ENCODE measurements at places on chromosomes 7 and 10. TPM values are rescaled to one million over a fixed set of nuclear protein-coding genes. Genes with fewer than 3 reads are reported as not detected.
A peak's percentile ranks its signal among the peaks of the same experiment; 100 is the strongest.

DNA sequence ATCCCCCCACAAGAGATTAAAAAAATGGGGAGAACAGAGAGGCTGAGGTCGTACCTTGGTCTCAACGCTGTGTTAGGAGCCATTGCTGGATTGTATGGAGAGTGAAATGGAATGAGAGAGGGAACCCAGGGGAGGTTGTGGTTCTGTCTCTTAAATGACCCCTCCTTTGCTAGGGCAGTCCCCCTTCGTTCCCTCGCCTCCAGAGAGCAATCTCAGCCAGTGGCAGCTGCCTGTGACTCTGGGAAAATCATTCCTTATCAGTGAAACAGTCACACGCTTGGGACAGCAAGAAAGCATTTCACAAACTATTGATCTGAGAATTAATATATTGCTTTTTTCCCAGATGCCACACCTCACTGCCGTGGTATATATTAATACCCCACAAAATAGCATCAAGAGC is 12.0 kb upstream of the CARD11 start:
- DNase-seq, result no peak

DNA sequence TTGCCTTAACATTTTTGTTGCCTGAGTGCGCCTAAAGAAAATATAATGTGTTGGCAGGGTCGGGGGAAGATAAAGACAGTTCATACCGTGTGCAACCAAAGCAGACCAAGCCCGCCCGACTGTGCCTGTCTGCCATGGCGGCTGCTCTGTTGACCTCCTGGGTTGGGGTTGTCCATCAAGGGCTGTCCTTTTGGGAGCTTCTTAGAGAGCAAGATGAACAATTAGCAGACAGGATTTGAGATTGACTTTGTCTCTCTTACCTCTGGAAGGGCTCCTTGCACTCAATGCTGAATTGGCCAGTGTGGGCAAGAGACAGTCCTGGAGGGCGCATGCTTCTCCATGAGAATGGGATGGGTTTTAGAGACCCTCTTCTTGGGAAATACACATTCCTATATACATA is 319.6 kb downstream of the GLRX3 start:
- DNase-seq, result no peak

- DNase-seq, result peak; percentile 88
These were observed 26.3 kb upstream of the WDFY4 start for GRCh38 chr10:48658243-48658974.

GRCh38 chr10:45224219-45224841 is 91.1 kb downstream of the OR13A1 start:
- no peak for DNase-seq

- DNase-seq, result no peak
These were observed 25.3 kb upstream of the PPP2R2D start for GRCh38 chr10:131875501-131875900.

GRCh38 chr10:107687701-107688100 is 523.2 kb upstream of the SORCS1 start:
- no peak for DNase-seq

GRCh38 chr10:8595140-8595539 is 540.7 kb downstream of the GATA3 start:
- DNase-seq, result no peak

- DNase-seq, result no peak
These were observed 127.6 kb downstream of the DLG5 start for GRCh38 chr10:77798940-77799339.

DNA sequence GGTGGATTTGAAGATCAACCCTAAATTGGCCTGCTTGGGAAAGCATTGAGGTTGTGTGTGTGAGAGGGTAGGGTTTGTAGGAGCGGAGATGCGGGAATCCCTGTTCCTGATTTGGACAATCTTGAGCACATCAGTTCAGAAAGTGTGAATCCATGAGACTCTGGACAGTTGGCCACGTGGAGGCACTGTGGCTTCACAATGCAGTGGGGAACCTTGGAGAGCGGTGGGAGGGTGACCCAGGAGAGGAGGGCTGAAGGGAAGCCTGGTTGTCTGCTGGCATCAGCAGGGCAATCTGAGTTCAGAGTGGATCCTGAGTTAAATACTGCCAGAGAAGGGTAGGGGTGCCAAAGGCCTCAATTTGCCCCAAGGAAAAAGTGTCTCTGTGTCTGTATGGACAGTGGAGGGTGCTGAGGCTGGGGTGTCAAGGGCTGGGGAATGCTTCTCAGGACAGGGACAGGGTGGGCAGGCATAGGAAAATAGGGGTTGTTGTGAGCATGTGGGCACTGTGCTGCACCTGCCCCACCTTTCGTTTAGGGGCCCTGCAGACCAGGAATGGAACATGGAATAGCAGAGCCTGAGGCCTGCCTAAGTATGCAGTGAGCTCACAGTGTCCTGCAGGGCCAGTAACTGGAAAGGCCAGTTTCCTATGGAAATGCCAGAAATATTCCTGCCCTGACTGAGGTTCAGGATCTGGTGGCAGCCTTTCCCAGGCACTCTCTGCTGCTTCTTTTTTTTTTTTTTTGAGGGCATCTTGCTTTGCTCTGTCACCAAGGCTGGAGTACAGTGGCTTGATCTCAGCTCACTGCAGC is 162.9 kb upstream of the PRSS58 start:
- peak; percentile 41 for DNase-seq

DNA sequence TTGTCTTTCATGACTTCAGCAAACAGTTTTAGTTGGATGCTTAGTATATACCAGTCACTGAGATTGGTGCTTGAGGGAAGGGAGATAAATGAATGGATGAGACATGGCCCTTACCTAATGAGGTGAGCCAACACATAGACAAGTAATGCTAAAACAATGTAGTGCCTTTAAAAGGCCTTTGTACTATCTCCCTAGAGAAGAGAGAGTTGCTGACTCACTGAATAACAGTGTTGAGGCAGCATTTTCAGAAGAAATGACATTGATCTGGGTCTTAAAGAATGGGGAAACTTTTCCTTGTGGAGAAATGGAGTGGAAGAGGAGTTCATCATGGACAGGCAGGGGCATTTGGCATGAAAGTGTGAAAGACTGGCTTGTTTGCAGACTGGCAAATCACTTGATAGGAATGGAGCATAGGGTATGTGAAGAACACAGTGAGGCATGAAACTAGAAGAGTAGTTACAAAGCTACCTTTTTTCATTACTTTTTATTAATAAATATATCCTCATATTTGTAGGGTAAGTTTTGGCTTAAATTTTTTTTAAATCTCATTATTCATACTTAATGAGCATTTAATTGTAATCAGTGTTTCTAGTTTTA is 91.2 kb downstream of the KAT6B start:
- no peak for DNase-seq

The PTPRE gene
- total RNA-seq, result 0.93 TPM

- DNase-seq, result peak; percentile 49
These were observed 1277.1 kb downstream of the GATA3 start for GRCh38 chr10:9331583-9332008.

DNA sequence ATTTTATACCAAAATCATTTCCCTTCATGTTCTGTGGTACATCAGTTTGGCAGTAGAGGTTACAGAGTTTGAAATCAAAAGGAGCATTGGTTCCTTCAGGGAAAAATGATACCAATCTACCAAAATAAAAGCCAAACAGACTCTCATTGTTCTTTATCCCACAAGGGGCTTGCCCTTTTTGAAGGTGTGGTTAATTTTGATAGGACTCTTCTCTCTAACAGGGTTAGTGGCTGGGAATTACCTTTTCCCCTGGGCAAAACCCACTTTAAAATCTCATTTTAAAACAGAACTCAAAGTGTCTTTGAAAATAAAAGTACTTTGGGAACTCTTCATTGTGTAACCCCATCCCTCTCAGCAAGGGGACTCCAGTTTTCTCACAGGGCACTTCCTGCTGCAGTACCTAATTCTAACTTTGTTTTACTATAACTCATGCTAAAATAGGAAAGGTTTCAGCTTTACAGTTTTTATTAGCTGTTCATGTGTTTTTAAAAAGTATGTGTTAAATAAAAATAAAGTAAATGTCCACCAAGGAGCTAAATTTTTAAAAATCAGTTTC is 30.6 kb downstream of the SMNDC1 start:
- no peak for DNase-seq

DNA sequence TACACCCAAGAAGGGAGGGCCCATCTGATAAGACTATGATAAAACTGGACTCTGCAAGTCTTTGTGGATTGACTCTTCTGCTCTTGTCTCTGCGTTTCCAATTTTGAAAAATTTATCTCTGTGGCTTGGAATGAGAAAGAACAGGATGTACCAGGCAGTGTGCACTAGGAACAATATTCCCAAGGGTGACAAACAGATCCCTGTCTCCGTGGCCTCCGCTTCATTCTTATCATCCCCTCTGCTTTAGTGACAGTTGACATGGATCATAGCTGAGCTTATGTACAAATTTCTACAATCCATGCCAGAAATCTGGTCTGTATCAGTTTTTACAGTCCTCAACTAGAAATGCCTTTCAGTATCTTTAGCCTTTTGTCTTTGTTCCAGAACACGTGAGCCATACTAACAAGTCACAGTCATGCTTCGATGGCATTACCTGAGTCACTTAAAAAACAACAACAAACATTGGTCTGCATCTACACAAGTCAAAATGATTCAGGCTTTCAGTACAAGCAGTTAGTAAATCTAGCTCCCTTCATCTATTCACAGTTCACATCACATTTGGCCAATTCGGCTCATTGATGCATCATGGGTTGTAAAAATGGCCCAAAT is 393.6 kb upstream of the CELF2 start:
- DNase-seq, result no peak

The UBTD1 gene
- total RNA-seq, result 15.7 TPM

DNA sequence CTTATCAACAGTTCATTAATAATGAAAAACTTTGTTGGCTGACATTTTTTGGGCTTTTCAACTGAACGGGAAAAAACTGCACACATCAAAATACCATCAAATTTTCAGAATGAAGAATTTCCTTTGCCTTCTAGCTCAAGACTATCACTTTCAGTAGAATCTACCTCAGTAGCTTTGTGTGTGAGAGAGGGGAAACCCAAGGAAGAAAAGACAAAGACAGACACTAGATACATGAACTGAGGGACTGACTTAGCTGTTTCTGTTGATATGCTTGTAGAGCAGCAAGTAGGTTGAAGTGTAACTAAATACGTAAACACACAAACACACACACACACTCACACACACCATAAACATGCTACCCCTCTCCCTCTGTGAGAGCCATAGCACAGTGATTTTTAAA is 257.1 kb downstream of the CDK14 start:
- DNase-seq, result no peak

The PIK3AP1 gene
- total RNA-seq, result 1.7 TPM

GRCh38 chr10:43287056-43288007 is 20.5 kb upstream of the RASGEF1A start:
- DNase-seq, result no peak

The FHIP2A gene
- total RNA-seq, result 28.2 TPM

- DNase-seq, result no peak
These were observed 42.7 kb downstream of the ZNF438 start for GRCh38 chr10:30988831-30989435.

- peak; percentile 82 for DNase-seq
These were observed 91.2 kb downstream of the GTF2IRD1 start for GRCh38 chr7:74544706-74545469.

DNA sequence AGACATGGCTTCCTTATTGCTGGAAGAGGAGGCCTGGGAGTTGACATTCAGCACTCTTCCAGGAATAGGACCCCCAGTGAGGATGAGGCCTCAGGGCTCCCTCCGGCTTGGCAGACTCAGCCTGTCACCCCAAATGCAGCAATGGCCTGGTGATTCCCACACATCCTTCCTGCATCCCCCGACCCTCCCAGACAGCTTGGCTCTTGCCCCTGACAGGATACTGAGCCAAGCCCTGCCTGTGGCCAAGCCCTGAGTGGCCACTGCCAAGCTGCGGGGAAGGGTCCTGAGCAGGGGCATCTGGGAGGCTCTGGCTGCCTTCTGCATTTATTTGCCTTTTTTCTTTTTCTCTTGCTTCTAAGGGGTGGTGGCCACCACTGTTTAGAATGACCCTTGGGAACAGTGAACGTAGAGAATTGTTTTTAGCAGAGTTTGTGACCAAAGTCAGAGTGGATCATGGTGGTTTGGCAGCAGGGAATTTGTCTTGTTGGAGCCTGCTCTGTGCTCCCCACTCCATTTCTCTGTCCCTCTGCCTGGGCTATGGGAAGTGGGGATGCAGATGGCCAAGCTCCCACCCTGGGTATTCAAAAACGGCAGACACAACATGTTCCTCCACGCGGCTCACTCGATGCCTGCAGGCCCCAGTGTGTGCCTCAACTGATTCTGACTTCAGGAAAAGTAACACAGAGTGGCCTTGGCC is 4.3 kb downstream of the PGAM2 start:
- no peak for DNase-seq

The NEURL1 gene
- total RNA-seq, result 0.06 TPM

The CACNB2 gene
- total RNA-seq, result 3.4 TPM

DNA sequence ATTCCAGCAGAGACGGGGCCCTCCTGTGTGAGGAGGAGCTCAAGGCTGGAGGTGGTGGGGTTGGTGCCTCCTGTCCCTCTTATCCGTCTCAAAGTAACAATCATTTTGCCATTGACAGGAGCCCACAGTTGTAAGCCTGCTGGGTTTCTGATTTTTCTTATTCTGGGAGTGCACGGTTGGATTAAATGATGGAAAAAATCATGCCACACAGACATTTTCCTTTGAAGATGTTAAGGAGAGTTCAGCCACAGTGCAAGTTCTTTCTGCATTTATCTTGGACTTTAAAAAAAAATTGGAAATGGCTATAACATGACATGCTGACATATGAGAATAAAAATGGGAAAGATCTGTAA is 8.4 kb upstream of the LYZL1 start:
- DNase-seq, result no peak

DNA sequence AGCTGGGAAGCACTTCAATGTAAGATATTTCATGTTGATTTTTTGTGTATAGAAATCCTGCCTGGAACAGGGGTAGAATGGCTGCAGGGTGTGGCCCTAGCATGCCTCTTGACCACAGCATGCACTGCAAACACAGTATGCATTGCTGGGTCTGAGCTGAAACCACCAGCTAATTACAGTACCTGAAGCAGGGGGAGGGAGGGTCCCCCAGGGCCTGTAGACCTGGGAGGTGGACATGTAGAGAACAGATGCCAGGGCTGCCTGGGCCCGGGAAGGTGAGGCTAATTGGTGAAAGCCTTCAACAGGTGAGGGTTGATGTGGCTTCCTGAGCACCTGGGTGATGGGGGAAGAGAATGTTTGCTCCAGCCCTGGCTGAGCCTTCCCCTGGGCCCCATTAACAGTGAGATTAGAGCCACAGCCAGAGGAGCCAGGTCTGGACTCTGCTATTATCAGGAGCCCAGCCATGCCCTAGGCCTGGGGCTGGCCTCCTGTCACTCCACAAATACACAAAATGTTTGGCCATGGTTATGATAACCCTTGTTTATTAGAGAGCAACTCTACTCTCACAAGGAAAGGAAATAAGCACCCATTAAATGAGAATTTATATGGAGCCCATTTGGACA is 83.3 kb downstream of the PLXNA4 start:
- DNase-seq, result no peak

DNA sequence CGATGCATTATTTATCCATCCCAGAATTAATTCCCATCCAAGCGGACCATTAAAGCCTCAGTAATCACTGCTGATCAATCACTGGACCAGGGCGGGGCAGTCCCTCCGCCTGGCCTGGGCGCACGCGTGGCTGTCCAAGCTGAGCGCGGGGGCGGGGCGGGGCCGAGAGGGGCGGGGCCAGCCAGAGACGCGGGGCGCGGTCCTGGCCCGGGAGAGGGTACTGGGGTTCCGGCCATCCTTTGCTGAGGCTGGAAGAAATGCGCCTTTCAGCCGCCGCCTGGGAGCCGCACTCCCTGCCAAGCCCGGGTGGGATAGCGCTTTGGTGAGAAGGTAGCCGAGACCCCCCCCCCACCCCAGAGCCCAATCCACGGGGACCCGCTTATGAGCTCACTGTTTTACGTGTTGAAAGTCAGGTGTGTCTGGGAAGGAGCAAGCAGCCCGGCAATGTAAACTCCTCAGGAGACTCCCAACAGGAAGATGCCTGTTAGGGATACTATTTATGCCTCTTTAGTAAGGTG is at the start of gene ARHGAP22:
Gene ARHGAP22 (minus strand): TSS at position 83 of the 518 bp plus-strand sequence. CDS start 277 bp downstream, outside the sequence.
- DNase-seq, result peak; percentile 62
